Hypothalamus (tissue), 51 donors: ENCODE measurements at places on chromosomes 6 and 20.

DNA sequence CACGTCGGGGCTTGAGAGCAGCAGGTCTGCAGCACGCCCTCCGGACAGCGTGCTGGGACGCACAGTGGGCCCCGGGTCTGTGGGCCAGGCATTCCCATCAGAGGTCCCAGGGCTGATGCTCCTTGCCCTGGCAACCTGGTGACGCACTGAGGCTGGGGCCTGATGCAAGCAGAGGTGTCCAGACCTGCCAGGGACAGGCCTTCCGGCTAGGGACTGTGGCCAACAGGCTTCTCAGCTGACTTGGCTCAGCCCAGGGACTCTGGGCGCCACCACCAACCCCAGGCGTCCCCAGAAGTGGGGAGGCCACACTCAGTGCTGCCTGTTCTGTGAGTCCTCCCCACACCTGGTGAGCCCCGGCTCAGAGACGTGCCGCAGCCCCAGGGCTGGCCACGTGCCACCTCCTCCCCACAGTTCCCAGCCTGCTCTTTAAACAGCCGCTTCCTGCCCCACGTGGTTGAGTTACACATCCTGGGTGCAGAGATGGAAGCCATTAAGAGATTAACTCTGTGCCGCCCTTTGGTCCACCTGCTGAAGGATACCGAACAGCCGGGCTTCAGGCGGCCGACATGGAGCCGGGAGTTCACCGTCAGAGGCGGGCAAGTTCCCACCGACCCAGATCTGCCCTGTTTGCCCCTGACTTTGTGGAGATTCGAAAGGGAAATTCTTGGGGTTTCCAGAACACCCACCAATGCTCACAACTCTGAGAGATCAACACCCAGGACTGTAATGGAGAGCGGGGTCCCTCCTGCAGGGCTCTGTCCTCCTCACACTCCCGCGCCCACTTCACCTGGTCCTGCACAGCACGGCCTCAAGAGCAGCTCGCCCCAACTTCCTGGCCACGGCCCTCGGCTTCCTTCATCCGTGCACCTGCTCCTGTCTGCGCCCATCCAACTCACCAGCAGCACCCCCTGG, 37.6 kb upstream of the ZBP1 start:
- DNase-seq = no peak

- DNase-seq = peak; percentile 52
Observed at GRCh38 chr20:38260378-38261053, at the start of gene KIAA1755. Gene KIAA1755, minus strand, starts transcription at chr20:38260735. Its CDS starts 235 bp downstream, at chr20:38260500.

GRCh38 chr6:27806981-27807440, 105.2 kb downstream of the OR2B2 start:
- no peak for DNase-seq

DNA sequence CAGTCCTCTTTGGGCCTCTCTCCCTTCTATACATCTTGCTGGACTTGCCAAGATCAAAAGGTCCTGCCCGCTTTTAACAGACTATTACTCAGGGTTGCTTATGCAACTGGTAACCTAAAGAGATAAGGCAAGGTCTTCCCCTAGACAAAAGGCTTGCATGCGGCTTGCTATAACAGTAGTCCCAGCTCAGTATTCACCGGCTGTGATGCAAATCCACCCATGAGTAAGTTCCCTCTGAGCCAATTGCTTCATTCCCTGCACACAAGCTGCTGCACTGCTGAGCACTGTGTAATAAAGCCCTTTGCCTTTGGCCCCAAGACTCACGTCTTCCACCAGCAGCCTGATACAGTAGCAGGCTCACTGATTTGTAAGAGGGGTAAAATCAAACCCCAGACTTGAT, 363.8 kb downstream of the PRKN start:
- no peak for DNase-seq

GRCh38 chr6:168307695-168308021, 11.9 kb downstream of the DACT2 start:
- no peak for DNase-seq

DNA sequence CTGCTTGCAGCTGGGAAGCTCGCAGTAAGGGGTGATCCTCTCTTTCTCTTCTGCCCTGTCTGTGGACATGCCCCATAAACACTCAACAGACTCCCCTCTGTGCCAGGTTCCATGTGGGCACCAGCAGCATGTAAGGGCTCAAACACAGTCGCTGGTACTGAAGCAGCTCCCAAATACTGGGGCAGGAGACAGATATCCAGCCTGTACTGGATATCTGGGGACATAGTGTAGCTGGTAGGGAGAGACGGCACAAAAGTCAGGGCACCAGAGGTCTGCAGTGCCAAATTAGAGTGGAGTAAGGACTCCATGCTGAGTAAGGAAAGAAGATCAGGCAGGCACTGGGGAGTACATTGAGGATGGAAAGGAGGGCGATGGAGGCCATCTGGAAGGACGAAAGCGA, 48.3 kb upstream of the RSPO4 start:
- DNase-seq = no peak

- DNase-seq = no peak
Observed at GRCh38 chr6:168804331-168804730, 363.3 kb downstream of the SMOC2 start.

DNA sequence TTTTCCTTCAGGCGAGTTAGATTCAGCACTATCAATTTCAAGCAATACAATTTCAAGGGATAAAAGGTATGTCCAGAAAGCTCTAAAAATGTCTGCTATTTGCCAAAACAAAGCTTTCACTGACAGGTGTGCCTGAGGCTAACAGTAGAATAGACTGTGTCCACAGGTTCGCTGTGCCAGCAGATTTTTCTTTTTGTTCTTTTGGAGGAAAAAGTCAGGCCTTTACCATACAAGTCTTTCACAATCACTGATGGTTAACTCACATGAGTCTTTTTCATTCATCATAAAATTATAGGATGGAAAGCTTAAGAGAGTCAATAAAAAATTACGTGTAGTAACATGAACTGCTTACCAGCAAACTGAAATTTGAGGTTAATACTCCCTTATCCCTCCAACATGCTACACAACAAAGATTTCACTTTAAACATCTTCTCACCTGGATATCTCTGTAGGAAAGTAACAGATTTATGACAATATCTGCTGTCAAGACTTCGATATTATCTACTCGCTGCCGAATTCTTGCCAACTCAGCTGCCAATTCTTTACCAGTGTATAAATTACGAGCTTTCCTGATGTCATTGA, 95.4 kb downstream of the MAP3K5 start:
- no peak for DNase-seq

DNA sequence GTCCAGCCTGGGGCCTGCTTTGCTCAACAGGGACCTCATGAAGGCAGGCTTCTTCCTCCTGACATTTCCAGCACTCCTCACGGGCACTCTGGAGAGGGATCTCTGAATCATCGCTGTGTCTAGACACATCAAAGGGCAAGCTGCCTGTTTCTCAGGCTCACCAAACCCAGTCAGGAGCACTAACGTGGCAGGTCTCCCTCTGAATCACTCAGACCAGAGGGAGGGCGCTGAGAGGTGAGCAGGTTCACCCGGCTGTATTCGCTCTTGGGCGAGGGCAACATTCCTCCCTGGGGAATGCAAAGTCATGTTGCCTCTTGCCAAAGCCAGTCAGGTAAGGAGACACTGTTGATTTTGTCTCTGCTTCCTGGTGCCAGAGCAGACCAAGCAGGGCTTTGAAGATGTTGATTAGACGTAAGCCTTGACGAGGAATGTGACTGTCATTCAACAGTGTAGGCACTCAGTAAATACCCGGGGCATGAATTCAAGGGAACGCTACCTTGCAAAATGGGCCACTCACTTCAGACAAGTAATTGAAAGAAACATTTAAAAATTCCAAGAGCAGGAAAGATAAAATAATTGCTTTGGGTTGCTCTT, 50.1 kb downstream of the CYP24A1 start:
- no peak for DNase-seq
